ENCODE measurements at places on chromosomes 16 and 17.
A peak's percentile ranks its signal among the peaks of the same experiment; 100 is the strongest.

DNA sequence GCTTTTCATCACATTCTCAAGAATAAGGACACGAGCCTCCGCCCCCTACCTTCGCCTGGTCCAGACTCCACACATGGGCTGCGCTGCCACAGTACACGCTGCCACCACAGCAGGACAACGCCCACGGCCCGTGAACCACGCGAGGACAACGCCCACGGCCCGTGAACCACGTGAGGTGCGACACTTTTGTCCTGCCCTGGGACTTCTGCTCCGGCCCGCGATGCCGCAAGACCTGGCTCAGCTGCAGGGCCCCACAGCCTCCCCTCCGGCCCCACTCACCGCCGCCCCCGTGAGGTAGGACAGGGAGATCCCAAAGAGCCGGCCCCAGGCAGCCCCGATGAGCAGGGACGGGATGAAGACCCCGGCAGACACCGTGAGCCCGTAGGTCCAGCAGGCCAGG lies 5.9 kb upstream of the CCDC154 start:
- DNase-seq: no peak

DNA sequence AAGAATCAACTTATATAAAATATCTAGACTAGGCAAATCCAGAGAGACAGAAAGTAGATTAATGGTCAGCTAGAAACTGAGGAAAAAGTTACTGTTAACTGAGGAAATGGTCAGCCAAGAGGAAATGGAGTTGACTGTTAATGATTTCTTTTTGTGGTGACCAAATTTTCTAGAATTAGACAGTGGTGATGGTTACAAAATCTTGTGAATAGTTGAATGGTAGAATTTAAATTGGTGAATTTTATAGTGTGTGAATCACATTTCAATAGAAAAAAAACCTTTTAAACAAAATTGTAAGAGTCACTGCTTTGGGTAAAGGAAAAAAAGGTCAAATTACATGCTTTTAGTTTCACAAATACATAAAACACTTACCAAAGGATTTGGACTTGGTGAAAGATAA lies 30.0 kb downstream of the APPBP2 start:
- DNase-seq: no peak

DNA sequence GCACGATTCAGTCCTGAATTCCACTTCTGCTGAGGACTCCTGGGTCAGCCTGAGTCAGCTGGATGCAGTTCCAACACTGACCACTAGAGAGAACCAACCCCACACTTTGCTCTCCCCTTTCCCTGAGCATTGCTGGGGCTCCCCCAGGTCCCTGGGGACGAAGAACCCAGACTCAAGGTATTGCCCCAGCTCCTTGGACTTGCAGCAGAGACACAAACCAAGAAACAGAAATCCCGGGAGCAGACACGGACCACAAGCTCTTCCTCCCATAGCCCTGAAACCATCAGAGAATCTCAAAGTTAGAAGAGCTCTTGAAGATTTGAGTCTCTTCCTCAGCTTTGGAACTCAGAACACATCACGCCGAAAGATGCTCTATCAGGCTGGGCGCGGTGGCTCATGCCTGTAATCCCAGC lies 678 bp upstream of the GH1 start:
- peak; percentile 88 for DNase-seq

DNA sequence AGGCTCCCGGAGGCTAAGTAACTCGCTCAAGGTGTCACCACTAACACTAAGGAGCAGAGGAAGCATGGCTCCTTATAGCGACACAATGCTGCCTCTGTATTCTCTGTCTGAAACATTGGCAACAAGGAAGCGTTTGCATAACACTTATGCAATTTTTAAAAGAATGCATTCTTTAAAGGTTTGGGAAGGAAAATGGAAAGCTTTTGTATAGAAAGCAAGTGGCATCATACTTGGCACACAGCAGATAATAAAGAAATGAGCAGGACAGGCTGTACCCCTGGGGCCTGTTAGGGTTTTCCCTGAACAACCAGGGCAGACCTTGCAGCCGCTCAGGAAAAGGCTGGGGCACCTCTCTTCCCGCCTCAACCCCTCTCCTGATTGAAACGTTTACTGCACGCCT lies 36.9 kb downstream of the PPL start:
- no peak for DNase-seq

- DNase-seq: no peak
Measured at GRCh38 chr16:11619327-11619851, 32.7 kb upstream of the LITAF start.

DNA sequence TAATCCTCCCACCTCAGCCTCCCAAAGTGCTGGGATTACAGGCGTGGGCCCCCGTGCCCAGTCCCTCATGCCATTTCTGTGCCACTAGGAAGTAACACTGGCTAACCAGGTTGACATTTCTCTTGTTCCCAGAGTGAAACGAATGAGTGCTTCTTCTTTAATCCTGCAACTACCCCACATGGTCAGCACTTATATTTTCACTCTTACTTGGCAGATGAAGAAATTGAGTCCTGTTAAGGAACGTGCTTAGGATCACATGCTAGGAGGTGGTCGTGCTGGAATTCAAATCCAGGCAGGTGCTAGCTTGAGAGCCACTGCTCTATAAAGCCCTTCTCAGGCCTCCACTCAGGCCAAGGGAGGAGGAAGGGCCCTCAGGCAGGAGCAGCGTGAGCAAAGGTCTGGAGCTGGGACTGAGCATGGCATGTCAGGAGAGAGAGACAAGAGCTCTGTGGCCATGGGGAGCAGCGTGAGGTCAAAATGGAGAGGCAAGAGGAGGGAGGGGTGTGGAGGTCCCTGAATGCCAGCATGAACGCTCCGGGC lies 18.5 kb upstream of the RMI2 start:
- no peak for DNase-seq

GRCh38 chr17:10050597-10051101 lies 145.6 kb upstream of the RCVRN start:
- DNase-seq: no peak

DNA sequence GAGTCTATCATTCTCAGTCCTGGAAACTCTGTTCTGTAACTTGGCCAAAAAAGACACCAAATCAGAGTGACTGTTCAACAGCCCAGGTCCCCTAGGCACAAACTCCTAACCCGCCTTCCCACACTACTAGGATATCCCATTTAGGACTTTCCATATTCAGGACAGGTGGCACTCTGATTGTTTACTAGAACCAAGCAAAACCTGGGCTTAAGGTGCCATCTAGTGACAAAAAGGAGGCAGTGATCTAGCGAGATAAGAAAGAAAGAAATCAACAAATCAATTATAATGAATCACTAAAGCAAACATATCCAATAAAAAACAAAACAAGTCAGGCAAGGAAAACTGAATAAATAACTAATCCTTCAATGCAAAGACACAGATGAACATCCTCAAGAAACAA lies 203.9 kb downstream of the CEP112 start:
- DNase-seq: no peak

DNA sequence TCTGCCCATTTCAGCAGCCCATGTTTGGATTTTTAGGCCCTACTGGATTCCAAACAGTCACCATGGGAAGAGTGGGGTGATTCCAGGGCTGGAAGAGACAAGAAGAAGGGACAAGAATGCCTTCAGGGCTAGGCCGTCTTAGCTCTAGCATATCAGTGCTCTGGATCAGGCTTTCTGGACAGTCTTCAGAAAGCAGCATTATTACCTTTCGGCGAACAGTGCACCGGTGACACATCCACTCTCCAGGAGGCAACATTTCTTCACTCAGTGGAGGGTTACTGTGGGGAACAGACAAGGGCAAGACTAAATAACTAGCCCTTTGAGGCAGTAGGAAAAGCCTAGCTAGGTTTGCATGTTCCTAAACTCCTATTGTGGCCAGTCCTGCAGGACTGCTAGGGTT lies 23.9 kb upstream of the DHRS13 start:
- no peak for DNase-seq

- no peak for DNase-seq
Measured at GRCh38 chr16:58276346-58276951, 18.4 kb downstream of the PRSS54 start.

DNA sequence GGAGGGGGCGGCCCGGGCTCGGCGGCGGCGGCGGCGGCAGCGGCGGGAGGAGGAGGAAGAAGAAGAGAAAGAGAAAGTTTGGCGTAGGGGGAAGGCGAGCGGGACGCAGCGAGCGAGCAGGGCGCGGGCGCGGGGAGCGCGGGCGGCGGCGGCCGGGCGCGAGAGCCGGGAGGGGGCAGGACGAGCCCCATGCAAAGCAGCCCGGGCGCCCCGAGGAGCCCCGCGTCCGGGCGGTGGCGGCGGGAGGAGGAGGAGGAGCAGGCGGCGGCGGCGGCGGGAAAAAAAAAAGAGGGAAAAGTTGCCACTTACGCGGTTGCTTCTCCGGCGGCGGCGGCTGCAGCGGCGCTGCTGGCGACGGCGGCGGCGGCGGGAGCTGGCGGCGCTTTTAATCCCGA lies 10.3 kb upstream of the ZFHX3 start:
- DNase-seq: no peak
